Uterine smooth muscle cell (primary cell): ENCODE measurements at places on chromosomes 11 and 22. TPM values are rescaled to one million over a fixed set of nuclear protein-coding genes. Genes with fewer than 3 reads are reported as not detected.

SMTN gene
- total RNA-seq = 149 and 322 TPM in 2 replicates

MAJIN gene
- not detected in 2 replicates for total RNA-seq

OR4D5 gene
- not detected in 2 replicates for total RNA-seq

FIBIN gene
- 9.4 and 65.4 TPM in 2 replicates for total RNA-seq

ANGPTL5 gene
- not detected in 2 replicates for total RNA-seq

OR52E8 gene
- total RNA-seq = not detected in 2 replicates

ACAT1 gene
- 114 TPM in 2 replicates for total RNA-seq

CNTF gene
- total RNA-seq = 1.4 and 3.3 TPM in 2 replicates

GPR83 gene
- under 0.01 TPM in 1 of 2 replicates, not detected in the other for total RNA-seq

GP1BB gene
- 0.89 and 2.7 TPM in 2 replicates for total RNA-seq

PRG3 gene
- total RNA-seq = not detected in 2 replicates

UPB1 gene
- not detected in 2 replicates for total RNA-seq

OR51D1 gene
- total RNA-seq = not detected in 2 replicates

FOSL1 gene
- total RNA-seq = 21.4 and 63.9 TPM in 2 replicates

UCP3 gene
- 0.11 and 0.37 TPM in 2 replicates for total RNA-seq

TRIM48 gene
- total RNA-seq = not detected in 2 replicates
